Stimulated activated CD4-positive, alpha-beta T cell treated with anti-CD3 and anti-CD28 coated beads, TNF-alpha, amount 100 ng/mL, for 1 hour (primary cell): ENCODE measurements at places on chromosomes 6 and 20.

GRCh38 chr6:121770943-121771342, 335.5 kb downstream of the GJA1 start:
- DNase-seq = no peak

- DNase-seq = no peak
These were observed 40.2 kb upstream of the LRFN2 start for GRCh38 chr6:40627316-40627715.

DNA sequence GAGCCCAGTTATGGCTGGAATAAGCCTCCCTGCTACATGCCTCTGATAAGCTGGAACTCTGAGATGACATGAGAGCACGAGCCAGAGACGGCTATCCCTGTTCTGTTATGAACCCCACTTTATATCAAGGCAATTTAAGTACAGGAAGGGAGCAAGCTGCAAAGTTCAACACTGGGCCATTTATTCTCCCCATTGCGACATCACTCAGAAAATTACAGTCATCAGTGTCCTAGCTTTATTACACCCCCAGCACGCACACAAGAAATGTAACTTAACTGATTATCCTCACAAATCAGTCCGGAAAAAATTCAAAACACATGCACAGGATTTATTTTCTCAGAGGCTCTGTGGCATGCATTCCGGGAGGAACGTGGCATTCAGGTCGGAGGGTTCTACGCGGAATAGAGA, 125.3 kb upstream of the SLC2A12 start:
- no peak for DNase-seq

GRCh38 chr6:27176523-27177484, 70.7 kb upstream of the PRSS16 start:
- no peak for DNase-seq

DNA sequence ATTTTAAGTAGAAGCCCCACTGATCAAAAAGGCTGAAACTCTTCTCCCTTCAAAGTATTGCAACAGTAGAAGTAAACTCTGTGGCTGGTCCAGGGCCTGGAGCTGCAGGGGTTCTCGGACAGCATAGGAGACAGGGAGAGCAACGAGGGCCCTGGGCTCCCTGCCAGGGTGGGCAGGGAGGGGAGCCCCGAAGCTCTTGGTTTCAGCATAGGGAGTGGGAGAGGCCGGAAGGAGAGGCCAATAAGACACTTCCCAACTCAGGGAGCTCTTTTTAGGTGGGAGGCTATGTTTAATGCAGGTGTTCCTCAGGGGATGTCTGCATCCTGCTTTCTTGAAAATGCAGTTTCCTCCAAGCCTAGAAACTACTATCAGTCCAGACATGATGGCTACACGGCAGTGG, 91.1 kb downstream of the LY86 start:
- DNase-seq = no peak

- no peak for DNase-seq
These were observed 187.0 kb downstream of the MTFR2 start for GRCh38 chr6:136063096-136063495.

GRCh38 chr6:55212156-55212555, 37.8 kb downstream of the HCRTR2 start:
- no peak for DNase-seq

GRCh38 chr6:110573136-110573535, 96.7 kb upstream of the SLC22A16 start:
- no peak for DNase-seq
